ENCODE measurements at places on chromosomes 2 and 18.

GRCh38 chr18:31789409-31789808 is 28.7 kb upstream of the SLC25A52 start:
- DNase-seq: no peak

GRCh38 chr2:239326831-239327535 is 73.8 kb downstream of the HDAC4 start:
- no peak for DNase-seq

DNA sequence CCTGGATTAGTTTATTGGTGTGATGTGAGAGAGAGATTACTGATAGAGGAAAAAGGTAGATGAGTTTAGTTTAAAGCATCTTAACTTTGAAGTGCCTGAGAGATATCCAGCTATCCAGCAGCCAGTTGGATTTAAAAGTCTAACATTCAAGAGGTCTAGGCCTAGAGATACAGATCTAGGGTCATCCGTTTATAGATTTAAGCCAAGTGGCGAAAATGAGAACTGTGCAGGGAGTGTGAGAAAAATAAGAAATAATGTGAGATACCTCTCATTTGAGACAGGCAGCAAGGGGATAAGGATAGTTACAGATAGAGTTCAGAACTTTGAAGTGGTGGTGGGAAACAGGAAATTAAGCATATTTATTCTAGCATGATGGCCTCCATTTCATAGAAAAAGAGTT is 5.3 kb upstream of the ORC2 start:
- no peak for DNase-seq

DNA sequence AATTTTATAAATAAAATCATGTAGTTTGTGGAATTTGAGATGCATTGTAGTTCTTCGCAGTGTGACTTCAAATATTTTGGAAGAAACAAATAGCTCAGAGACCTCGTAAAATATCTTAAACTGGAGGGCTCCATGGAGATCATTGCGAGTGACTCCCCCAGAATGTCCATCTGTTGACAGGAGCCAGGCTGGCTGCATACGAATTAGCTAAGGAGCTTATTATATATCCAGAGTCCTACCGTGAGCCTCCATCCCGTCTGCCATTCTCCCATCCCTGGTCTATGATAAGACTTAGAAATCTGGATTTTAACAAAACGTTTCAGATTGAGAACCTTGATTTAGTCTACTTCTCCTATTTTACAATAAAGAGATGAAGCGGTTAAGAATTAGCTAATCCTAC is 80.2 kb downstream of the MSH2 start:
- no peak for DNase-seq

DNA sequence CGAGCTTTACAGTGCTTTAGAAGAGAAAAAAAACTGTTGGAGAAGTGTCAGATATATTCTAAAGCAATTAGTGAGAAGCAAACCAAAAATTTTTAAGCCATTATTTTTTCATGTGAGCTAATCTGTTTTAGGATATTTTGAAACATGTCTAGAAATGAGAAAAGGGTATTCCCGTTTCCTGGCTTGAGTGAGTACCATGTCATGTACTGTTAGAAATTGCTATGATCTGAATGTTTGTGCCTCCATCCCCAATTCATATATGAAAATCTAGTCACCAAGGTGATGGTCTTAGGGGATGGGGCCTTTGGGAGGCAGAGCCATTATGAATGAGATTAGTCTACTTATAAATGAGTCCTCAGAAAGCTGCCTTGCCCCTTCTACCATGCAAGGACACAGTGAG is 493.3 kb upstream of the GCFC2 start:
- DNase-seq: no peak

GRCh38 chr2:224894356-224894755 is 147.9 kb downstream of the DOCK10 start:
- no peak for DNase-seq

DNA sequence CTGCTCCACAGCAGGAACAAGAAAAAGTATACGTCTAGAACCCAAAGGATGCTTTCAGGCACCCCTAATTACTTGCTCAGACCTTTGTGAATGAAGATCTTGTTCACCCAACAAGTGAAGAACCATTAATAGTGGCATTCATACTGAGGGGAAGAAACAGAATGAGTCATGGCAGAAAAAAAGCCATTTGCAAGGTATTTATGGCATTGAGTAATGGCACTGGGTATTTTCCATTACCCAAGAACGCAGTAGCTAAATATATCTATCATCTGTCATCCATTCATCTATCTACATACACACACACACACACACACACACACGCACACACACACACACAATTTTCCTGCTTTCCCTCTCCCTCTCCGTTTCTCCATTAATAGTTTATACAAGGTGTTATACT is 56.4 kb upstream of the XIRP2 start:
- no peak for DNase-seq

GRCh38 chr2:207974216-207974605 is 51.1 kb downstream of the PLEKHM3 start:
- DNase-seq: no peak

GRCh38 chr2:179274749-179275148 is 10.1 kb upstream of the SESTD1 start:
- no peak for DNase-seq

DNA sequence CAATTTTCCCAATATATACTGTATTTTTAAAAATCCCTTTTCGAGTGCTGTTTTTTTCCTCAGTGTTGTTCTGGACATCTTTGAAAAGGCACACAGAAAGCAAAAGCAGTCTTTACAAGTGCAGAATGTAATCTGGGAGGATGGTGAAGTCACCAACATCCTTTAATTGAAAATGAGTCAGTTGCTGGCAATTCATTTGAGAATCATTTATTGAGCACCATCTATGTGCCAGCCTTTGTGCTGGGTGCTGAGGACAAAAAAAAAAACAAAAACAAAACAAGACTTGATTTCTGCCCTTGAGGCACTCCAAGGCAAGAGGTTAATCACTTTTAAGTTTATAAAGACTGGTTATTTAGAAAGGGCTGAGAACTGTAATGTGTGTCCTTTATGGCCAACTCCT is 46.7 kb upstream of the ACVR1 start:
- DNase-seq: no peak

DNA sequence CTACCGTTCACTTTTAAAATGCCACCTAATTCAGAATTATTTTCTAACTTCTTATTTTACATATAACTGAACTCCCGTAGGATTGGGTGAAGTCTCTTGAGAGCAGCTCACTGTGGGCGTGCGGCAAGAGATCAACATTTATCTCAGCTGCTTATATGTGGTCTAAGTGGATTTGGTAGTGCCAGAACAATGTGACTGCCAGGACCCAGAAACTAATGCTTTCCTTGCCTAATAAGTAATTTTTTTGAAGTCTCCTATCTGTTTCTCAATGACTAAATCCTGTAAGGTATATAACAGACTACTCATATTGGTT is 11.2 kb upstream of the NFE2L2 start:
- DNase-seq: no peak

- DNase-seq: no peak
Measured at GRCh38 chr2:128489526-128490273, 171.0 kb upstream of the HS6ST1 start.

All from neural progenitor cell (in vitro differentiated cells).